ENCODE measurements at places on chromosomes 1 and 21.

GRCh38 chr21:36563341-36563926, 83.5 kb upstream of the CLDN14 start:
- DNase-seq, result no peak

DNA sequence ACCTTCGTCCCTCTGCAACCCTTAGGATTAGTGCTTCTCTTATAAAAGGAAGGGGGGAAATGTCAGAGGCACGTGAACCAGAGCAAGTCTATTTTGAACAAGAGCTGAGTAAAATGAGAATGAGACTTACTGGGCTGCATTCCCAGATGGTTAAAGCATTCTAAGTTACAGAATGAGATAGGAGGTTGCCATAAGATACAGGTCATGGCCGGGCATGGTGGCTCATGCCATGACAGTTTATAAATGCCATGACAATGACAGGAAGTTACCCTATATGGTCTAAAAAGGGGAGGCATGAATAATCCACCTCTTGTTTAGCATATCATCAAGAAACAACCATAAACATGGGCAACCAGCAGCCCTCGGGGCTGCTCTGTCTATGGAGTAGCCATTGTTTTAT, 2.5 kb upstream of the AQP10 start:
- DNase-seq, result no peak

DNA sequence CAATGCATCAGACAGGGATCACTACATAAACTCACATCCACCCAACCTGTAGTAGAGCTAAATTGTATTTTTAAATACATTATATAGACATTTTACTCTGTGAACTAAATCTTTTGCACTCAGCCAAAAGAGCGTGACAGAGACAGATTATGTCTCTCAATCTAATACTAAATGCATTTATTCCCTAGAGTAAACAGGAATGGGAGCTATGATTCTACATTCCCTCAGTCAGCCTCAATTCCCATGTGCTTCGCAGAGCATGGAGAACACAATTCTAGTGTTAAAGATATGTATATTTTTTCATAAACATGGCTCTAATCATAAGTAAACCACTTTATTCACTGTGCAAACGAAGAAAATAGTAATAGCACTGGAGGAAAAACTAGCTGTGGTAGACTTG, 16.5 kb downstream of the PIGK start:
- no peak for DNase-seq

- no peak for DNase-seq
Measured at GRCh38 chr1:40095806-40096205, 1.2 kb downstream of the PPT1 start.

- no peak for DNase-seq
Measured at GRCh38 chr1:155300553-155301329, 497 bp downstream of the PKLR start.

DNA sequence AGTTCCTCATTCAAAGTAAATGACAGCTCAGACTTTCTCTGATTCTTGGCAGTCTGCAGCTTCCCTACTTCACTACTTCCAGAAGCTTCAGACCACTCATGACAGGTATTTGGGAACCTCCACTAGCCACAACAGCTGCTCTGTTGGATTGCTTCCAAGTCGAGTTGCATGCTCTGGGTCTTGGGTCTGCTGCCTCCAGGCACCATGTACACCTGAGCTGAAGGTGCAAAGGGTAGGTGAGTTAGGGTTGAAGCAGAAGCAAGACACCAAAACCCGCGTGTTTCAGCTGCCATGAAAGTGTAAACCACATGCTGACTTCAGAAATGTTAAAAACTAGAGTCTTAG, 62.7 kb downstream of the ZNF684 start:
- DNase-seq, result no peak
